Astrocyte of the cerebellum (primary cell): ENCODE measurements at places on chromosomes 1 and 21.
A peak's percentile ranks its signal among the peaks of the same experiment; 100 is the strongest.

GRCh38 chr1:171266930-171267329, 18.6 kb downstream of the FMO1 start:
- no peak for DNase-seq

DNA sequence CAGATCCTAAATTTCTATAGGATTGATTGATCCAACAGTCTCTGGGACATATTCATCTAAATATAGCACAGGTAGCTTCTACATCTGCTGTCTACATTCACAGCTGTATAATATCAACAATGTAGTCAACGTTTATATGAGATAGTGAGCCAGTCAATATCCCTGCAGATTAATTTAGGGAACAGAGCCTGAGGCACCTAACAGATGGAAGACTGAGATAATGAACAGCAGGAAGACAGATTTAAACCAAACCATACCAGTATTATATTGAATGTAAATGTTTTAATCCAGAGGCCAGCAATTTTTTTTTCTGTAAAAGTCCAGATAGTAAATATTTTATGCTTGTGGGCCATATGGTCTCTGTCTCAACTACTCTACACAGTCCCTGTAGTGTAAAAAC, 2072.4 kb downstream of the MRPL39 start:
- no peak for DNase-seq

DNA sequence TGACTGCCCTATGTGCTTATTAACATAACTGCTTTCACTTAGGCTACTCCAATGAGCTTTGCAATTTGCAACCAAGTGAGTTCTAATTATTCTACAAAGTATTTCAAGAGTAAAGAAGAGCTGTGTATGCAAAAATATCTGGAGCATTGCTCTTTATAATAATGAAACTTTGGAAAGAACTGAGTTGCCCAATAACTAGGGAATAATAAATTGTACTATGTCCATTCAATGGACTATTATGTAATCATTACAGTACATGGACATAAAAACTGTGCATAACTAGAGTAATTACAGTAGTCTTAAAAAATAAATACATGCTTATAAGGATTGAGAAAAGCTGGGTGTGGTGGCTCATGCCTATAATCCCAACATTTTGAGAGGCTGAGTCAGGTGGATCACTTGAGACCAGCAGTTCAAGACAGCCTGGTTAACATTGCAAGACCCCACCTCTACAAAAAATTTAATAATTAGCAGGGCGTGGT, 70.3 kb upstream of the JAK1 start:
- no peak for DNase-seq

GRCh38 chr1:9397997-9398526, 105.4 kb downstream of the SPSB1 start:
- DNase-seq: no peak

GRCh38 chr21:38384675-38385426, 113.4 kb downstream of the ERG start:
- DNase-seq: no peak

GRCh38 chr1:164256456-164256855, 302.5 kb upstream of the PBX1 start:
- no peak for DNase-seq

DNA sequence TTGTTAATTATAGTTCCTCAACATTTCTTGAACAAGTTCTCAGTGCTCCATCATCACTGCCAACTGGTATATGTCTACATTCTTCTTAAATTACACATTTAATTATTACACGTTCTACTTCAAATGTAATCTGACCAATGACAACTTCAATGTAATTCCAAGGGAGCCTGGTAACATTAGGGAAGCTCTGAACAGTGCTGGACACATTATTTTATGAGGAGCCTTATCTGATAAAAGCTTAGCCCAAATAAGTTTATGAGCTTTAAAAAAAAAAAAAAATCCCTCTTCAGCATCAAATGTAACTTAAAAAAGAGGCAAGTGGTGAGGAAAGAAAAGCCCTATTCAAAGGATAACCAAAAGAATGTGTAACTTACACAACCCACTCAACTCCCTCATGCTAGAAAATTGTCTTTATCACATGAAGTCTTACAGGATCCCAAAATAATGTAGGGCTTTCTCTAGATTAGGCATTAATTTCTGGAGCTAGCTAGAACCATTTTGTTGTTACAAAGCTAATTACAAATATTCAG, 35.2 kb upstream of the ABCA4 start:
- DNase-seq: no peak

DNA sequence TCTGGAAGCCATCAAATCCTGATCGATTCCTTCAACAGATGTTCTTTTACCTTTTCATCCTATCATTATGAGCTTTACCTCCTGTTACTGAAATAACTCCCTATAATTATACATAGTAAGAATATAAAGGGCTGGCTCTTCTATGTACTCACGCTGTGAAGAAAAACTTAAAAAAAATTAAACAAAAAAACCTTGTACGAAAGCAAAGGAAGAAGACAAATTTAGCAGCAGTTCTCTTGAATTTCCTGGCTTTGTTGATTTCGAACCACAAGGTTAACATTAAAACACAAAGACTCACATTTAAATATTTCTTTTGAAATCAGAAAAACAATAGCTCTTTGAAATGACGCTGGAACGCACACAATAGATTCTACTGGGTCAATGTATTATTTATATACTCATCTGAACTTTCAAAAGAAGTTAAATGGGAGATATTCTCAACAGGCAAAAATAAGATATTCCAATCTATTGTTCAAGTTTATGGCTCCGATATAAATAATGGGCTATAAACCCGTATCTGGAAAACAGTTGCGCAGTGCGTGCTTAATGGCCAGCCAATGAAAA, 13.6 kb upstream of the SPEN start:
- DNase-seq: no peak

GRCh38 chr1:237568955-237569354, 321.8 kb downstream of the ZP4 start:
- DNase-seq: no peak

DNA sequence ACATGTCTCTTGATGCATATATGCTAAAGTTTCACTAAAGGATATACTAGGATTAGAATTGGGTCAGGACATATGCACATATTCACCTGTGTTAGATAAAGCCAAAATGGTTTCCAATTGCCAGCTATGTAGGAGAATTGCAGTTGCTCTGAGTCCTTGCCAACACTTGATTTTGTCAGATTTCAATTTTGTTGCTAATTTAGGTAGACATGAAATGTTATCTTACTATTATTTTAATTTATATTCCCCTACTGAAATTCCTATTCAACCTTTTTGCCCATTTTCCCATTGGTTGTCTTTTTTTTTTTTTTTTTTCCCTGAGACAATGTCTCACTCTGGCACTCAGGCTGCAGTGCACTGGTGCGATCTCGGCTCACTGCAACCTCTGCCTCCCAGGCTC, 13.4 kb downstream of the HDAC1 start:
- no peak for DNase-seq

- DNase-seq: peak; percentile 43
These were observed 442.6 kb downstream of the PRDM2 start for GRCh38 chr1:14142397-14143100.

GRCh38 chr1:232876506-232877364, 71.5 kb downstream of the MAP10 start:
- DNase-seq: no peak

GRCh38 chr1:172449585-172450523, 6.0 kb upstream of the PIGC start:
- DNase-seq: peak; percentile 18

GRCh38 chr21:16088056-16088455, 358.3 kb downstream of the USP25 start:
- DNase-seq: no peak

GRCh38 chr1:181493166-181493565, 9.8 kb downstream of the CACNA1E start:
- no peak for DNase-seq

DNA sequence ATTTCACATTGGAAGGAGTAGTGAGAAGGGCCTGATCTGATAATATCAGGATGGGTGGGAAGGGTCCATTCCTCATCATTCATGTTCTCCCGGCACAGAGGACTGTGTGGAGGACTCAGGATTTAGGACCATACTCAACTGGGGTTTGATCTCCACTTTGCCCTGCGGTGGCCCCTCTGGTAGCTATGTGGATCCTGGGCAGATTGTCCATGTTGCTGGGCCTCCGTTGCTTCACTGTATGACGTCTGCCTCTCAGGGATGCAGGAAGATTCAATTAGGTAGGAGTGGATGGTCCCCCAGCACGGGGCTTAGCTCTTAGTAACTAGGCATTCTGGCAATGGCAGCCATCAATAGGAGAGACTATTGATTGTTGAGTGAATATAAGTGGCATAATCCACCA, 2.3 kb downstream of the ETS2 start:
- DNase-seq: no peak
